NCI-H526 (cell line): ENCODE measurements at places on chromosomes 7 and 10.

DNA sequence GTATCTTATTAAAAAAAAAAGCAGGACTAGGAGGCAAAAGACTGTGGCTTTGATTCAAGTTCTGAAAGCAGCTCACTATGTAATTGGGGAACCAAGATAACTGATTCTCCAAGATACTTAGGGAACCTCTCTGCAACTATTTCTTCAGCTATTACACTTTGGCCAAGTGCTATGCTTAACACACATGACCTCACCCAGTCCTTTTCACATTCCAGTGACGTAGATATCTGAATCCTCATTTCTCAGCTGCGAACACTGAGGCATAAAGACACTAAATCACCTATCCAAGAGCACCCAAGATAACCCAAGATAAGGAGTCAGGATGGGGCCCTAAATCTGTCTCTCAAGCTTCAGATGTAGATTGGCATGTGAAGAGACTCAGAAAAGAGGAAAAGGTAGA is 133.6 kb downstream of the GLI3 start:
- no peak for DNase-seq

DNA sequence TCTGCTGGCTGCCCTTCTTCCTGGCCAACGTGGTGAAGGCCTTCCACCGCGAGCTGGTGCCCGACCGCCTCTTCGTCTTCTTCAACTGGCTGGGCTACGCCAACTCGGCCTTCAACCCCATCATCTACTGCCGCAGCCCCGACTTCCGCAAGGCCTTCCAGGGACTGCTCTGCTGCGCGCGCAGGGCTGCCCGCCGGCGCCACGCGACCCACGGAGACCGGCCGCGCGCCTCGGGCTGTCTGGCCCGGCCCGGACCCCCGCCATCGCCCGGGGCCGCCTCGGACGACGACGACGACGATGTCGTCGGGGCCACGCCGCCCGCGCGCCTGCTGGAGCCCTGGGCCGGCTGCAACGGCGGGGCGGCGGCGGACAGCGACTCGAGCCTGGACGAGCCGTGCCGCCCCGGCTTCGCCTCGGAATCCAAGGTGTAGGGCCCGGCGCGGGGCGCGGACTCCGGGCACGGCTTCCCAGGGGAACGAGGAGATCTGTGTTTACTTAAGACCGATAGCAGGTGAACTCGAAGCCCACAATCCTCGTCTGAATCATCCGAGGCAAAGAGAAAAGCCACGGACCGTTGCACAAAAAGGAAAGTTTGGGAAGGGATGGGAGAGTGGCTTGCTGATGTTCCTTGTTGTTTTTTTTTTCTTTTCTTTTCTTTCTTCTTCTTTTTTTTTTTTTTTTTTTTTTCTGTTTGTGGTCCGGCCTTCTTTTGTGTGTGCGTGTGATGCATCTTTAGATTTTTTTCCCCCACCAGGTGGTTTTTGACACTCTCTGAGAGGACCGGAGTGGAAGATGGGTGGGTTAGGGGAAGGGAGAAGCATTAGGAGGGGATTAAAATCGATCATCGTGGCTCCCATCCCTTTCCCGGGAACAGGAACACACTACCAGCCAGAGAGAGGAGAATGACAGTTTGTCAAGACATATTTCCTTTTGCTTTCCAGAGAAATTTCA is 1.7 kb downstream of the ADRB1 start:
- peak; percentile 27 for DNase-seq

DNA sequence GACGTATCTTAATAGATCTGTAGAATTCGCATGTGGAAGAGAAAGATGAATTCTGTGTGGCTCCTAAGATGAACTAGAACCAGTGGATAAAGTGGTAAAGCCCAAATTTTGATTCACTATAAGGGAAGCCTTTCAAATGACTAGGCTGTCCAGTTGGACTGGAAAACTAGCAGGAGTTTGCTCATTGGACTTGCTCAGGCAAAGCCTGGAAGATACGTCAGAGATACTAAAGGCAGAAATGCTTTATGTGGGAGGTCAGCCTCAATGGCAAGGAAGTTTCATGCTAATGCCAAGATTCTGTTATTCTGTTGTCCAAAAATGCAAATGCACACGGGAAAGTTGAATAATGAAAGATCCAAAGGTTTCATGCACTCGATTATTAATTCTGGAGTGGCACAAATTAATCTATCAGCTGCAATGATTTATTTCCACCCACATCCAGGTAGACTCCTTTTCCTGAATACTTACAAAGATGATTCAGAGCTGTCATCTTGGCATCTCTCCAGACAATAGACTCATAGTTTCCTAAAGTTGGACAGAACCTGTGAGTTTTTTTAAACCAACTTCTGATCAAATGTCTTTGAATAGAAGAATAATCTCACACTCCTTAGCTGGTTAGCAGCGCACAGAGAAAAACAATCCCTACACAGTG is 20.5 kb upstream of the PPP1R3C start:
- no peak for DNase-seq

DNA sequence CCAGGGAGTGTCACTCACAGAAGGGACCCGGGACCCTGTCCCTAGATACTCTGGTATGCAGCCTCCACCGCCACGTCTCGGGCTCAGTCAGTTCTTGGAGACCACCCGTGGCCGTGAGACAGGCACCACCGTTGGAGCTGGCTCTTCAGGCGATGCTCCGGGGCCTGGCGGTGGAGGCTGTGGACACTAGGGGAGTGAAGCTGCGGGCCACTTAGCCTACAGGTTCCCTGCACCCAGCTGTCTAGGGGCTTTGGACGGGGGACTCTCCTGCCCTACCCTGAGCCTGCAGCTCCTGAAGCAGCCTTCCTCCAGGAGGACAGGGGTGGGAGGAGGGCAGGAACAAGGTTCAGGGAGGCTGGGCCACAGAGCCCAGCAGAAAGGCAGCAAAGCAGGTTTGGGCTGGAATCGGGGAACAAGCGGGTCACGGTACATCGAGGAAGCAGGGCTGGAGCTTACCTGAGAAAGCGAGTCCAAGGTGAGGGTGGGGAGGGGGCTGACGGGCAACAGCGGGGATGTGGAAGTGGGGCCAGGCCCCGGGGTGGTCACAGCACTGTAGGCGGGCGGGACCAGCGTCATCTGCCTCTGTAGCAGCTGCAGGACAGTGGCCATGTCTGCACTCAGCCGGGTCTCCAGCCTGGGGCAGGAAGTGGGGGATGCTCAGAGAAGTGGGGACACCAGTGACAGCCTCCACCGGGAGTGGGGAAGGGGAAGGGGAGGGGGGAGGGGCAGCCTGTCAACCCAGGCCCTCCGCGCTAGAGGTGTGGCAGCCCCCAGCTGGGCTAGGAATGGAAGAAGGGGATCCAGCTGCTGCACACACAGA is 31.5 kb downstream of the KCNH2 start:
- no peak for DNase-seq

- DNase-seq = no peak
Measured at GRCh38 chr7:27137640-27138315, 5.7 kb downstream of the HOXA5 start.

DNA sequence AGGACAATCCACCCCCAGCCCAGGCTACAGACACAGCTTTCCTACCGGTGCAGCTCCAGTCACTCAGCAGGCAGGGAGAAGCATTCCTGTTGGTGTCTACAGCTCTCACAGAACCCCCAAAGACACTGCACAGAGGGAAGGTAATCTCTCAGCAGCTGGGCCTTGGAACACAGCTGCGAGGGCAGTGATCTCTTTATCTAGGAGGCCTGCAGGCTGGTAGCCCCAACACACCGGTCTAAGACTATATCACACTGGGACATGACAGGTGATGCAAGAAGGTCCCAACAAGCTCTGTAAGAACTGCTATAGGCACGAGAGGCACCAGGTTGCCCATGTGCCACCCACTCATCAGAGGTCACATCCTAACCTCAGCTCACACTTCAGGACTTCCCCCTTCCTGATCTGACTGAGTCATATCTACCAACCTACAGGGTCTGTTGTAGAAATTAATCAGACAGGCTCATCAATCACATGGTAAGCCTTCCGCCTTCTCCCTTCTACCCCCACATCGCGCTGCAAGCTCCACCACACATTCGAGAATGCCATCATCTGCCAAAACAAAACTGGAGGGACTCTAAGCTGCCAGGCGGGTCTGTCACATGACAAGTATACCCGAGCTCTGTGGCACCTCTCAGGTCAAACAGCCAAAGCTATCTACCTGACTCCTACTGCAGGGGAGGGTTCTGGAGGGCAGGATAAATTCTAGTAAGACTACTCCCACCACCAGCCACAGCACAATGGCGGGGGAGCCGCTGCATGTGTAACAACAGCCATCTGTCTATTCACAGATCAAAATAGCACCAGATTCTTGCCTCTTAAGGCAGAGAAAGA is 26.1 kb downstream of the FAM53B start:
- DNase-seq = no peak

DNA sequence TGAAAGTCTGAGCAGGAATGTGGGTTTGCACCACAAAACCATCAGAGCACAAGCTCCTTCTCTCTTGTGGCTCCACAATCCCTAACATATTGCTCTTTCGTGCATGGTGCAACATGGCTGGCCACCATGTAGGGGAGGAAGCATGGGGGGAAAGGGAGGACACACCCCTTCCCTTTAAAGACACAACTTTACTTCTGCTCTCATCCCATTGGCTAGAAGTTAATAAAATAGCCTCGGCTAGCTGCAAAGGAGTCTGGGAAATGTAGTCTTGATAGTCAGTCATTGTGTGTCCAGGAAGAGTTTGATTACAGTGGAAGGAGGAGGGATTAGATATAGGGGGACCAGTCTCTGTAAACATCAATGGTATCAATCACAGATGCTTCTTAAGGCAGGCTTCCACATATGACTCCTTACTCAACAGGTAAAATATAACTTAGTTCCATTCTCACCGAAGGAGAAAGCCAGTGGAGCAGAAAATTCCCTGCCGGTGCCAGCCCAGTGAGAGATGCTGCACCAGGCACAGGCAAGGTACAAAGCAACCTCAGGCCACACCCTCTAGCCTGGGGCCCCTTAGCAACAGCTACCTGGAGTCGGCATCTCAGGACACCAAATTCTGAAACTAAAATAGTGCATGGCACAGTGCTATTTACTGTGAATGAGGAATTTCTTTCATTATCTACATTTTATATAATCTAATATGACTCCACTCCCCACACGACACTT is 124.7 kb upstream of the CTBP2 start:
- DNase-seq = peak; percentile 28

DNA sequence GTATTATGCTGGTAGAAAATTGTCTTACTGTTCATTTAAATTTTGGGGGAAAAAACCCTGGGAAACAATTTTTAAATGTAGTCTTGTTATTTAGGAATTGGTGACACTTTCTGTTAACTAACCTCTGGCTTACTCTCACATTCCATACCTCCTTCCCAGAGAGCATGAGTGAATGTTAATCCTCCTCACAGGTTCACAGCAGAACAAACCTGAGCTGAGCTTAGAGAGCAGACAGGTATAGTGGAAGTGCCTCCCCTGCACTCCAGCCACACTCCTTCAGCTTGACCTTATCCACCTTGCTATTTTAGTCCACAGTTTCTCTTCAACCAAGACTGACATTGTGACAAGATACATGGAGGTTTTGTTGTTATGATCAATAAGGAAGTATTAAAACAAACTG is 235.9 kb downstream of the FOXP2 start:
- DNase-seq = no peak

DNA sequence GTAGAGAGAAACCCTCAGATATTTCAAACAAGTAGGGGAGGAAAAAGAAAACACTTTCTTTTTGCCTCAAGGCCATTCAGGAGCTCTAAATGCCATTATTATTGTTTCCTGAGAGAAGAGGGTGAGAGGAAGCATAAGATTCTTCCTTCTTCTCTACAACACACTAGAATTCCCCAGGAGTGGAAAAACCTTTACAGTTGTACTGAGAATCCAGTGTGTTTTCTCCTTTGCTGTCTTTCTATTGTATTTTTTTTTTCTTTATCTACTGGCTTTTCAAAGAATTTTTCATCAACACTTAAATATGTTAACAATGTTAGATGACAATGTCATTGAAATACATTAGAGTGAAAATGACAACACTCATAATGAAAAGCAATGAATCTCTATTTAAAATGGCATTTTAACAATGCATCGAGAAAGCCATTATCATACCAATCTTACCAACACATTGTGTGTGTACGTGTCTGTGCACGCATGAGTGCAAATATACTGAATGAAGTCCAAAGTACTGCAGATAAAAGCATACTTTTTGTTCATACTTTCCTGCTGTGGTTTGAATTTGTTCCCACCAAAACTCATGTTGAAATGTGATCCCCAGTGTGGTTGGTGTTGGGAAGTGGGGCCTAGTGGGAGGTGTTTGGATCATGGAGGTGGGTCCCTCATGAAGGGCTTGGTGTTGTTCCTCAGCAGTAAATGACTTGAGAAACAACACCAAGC is 24.2 kb upstream of the MACC1 start:
- DNase-seq = no peak

DNA sequence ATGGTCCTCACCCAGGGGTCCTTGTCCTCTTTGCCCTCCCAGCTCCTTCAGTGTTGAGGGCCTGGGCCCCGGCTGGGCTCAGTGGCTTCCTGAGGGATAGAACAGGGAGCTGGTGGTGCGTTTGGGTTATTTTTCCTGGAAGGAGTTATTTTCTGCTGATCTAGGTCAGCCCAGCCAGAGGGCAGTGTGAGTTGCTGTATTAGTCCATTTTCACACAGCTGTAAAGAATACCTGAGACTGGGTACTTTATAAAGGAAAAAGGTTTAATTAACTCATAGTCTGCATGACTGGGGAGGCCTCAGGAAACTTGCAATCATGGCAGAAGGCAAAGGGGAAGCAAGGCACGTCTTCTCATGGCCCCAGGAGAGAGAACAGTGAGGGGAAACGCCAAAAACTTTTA is 122.4 kb upstream of the PCBD1 start:
- DNase-seq = no peak

DNA sequence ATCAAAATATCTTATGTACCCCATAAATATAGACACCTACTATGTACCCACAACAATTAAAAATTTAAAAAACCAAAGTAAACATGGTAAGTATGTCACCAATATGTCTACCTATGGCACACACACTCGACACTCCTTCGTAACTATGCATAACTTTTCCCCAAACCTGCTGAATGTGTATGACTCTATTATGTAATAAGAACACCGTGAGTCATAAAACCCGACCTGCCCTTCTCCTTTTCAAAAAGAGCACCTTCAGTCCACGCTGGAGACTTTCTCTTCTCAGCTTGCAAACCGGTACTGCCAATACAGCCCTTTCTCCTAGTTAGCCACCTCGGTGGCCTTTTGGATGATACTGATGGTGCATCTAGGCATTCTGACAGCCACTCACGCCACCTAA is 186.3 kb downstream of the PRPF18 start:
- DNase-seq = no peak

GRCh38 chr7:100401811-100402210 is 26.7 kb downstream of the ZCWPW1 start:
- no peak for DNase-seq

DNA sequence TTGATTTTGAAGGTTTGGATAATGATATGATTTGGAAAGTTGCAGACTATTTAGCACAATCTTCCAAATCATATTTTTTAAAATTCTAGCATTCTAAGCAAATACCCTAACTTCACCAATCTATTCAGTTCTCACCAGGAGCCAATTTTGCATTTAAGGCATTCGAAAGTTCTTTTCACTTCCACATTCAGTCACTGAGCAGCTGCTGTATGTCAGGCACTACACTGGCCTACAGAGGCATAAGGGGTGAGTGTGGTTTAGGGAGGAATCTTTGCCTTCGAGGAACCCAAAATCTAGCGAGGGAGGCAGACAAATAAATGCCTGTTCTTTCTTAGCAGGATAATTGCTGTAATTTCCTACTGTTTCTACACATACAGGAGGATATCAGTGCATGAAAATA is 10.7 kb upstream of the UCN3 start:
- DNase-seq = no peak
